KG1 (cell line): ENCODE measurements at places on chromosomes 6 and 20.

GRCh38 chr6:151288712-151289398 is 49.1 kb downstream of the AKAP12 start:
- no peak for DNase-seq

DNA sequence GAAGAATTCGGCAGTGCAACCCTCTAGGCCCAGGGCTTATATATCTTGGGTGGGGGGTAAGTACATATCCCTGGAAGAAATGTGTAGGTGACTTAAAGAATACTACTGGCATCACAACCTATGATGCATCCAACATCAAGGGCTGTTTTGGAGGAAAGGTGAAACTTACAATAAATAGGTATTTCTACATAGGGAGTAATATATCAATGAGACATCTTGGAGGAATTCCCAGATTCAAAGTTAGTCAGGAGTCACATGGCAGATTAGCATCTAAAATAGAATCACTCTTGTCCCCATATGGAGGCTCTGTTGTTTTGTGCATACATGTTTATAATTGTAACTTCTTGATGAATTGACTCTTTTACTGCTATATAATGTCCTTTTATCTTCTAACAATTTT is 375.5 kb downstream of the PAX1 start:
- no peak for DNase-seq

GRCh38 chr6:28865401-28866204 is 58.2 kb downstream of the TRIM27 start:
- DNase-seq = no peak

- DNase-seq = no peak
These were observed 313.1 kb upstream of the SUPT3H start for GRCh38 chr6:45690846-45691245.

DNA sequence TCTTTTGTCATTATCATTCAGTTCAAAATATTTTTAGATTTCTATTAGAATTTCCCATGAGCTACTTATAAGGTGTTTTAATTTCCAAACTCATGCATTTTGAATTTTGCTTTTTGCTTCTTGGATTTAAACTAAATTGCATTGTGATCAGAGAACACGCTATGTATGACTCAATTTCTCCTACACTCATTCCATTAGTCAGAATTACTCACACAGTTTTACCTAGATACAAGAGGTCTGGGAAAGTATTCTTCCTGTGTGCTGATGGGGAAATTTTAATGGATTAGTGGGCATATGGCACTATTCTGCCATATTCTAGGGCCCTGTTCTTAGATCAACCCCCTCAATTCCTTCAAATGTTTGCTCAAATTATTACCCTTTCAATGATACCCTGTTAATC is 49.9 kb upstream of the BMP5 start:
- DNase-seq = no peak

GRCh38 chr6:105453968-105454367 is 51.1 kb upstream of the PREP start:
- DNase-seq = no peak

GRCh38 chr6:56387621-56388414 is 140.4 kb upstream of the COL21A1 start:
- no peak for DNase-seq

DNA sequence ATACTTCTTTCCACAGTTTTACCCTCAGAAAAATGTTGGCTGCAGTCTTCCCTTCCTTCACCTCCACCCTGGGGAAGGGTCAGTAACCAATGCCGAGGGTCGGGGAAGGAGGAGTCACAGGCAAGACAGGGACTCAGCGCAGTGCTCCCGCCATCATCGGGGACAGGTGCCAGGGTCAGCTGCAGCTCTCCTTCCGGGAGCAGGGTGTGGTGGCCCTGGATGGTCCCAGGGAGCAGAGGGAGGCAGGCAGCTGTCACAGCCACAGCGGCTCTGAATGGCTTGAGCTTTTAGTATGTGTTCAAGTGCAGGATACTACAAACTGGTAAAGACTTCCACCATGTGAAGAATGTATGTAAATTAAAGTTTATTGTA is 26.0 kb upstream of the PI16 start:
- DNase-seq = no peak

DNA sequence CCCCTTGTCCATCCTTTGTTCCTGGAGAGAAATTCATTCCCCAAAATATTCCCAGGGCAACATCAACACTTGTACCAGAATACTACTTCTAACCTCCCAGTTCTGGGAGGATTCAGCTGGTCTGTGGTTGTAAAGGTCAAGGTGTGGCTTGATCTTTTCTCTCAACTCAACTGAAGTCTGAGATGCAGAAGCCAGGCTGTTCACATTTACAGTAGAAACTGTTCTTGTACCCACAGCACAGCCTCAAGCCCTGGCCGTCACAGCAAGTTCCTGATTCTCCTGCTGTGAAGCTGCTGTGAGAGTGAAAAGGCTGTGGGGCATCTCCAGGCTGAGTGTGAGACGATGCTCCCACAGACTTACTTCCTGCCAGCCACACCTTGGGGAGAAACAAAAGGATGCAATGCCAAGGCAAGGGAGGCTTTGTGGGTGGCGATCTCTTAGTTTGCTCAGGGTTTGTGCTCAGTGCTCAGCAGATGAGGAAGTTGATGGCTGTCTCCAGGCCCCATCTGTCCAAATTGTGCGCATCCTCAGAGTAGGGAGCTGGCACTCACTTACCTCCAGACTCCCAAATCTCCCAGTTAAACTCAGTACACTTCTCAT is 143.9 kb upstream of the FOXA2 start:
- DNase-seq = no peak

DNA sequence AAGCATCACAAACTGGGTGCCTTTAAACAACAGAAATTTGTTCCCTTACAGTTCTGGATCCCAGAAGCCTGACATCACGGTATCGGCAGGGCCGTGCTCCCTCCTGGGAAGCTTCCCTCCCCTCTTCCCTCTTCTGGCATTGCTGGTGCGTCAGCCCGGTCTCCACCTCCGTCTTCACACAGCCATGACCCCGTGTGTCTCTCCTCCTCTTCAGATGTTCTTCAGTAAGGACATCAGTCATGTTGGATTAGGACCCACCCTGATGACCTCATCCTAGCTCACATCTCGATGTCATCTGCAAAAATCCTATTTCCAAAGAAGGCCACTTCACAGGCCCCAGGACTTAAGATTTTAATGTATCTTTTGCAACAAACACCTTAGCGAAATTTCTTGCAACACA is 38.4 kb upstream of the TBXT start:
- DNase-seq = no peak

DNA sequence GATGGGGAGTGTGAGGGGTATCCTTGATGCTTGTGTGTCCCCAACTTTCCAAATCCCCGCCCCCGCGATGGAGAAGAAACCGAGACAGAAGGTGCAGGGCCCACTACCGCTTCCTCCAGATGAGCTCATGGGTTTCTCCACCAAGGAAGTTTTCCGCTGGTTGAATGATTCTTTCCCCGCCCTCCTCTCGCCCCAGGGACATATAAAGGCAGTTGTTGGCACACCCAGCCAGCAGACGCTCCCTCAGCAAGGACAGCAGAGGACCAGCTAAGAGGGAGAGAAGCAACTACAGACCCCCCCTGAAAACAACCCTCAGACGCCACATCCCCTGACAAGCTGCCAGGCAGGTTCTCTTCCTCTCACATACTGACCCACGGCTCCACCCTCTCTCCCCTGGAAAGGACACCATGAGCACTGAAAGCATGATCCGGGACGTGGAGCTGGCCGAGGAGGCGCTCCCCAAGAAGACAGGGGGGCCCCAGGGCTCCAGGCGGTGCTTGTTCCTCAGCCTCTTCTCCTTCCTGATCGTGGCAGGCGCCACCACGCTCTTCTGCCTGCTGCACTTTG is at the start of gene TNF:
Gene TNF, plus strand, starts transcription at position 231 of the 567 bp plus-strand sequence. Its CDS starts 177 bp downstream, at position 408.
- no peak for DNase-seq

GRCh38 chr6:51678905-51679620 is 408.4 kb downstream of the PKHD1 start:
- DNase-seq = no peak

GRCh38 chr6:103925317-103925716 is 934.4 kb downstream of the HACE1 start:
- no peak for DNase-seq

- no peak for DNase-seq
These were observed 223.2 kb downstream of the PRL start for GRCh38 chr6:22073516-22074198.

DNA sequence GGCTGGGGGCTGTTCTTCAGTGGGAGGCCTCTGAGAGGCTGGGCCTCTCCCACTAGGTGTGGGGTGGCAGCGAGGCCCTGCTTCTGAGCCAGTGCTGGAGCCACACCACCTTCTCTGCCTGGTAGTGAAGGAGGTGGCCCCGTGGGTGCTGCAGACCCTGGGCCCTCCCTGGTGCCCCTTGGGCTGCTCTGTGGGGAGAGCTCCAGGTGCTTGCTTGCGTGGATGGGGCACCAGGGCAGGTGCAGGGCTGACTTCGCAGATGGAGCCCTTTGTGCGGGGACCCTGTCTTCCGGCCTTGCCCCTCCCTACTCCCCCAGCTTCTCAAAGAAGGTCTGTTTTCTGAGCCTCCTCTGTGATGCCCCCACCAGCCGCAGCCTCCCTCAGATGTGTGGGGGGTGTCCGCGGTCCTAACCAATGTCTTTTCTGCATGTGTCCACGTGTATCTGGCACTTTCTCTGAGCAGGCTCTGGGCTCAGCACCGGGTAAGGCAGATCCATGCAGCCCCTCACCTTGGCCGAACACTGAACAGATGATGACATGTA is 17.2 kb upstream of the MYT1 start:
- no peak for DNase-seq

DNA sequence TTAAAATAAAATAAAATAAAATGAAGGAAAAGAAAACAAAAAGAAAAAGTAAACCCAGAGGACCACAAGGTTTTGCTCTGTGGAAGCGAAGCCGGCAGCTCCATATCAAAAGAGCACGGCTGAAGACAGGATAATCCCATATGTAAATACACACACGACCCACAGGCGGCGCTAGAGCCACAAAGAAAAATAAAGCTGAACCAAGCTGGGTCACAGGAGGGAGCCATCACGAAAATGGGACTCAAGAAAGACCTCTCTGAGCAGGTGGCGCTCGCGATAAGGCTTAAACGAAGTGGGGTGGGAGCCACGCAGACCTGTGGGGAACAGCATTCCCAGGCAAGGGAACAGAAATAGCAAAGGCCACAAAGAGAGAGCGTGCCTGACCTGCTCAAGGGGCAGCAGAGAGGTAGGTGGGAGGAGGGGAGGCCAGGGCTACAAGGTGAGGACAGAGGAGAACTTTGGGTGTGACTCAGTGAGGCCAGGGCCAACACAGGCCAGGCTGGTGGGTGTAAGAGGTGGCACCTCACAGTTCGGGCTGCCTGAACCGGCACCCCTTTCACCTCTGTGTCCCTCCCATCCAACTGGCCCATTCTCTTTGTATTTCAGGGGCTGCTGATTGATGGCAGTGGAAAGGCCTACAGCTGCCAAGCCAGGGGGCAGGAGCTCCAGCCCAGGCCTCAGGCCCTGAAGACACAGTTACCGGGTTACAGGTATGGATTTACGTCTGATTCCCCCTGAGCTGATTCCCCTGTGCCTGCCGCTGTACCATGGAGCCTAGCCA is 26.0 kb downstream of the PTGIS start:
- DNase-seq = peak; percentile 63

DNA sequence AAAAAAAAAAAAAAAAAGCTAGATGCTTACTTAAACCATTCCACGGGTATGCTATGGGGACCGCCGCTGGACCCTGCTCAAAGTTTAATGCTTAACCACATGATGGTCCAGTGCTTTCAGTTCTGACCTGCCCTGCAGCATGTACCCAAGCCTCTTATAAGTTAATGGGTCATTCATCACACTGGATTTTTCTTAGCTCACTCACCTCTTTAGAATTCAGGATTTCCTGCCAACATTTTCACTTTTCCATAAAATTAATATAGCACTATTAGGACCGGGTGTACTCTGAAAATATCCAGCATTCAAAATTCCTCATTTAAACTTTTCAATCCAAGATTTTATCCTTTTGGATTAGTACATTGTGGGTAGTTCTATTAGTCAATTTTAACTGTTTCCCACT is 140.8 kb downstream of the ALDH8A1 start:
- no peak for DNase-seq

GRCh38 chr6:101163611-101164010 is 229.9 kb upstream of the GRIK2 start:
- no peak for DNase-seq

DNA sequence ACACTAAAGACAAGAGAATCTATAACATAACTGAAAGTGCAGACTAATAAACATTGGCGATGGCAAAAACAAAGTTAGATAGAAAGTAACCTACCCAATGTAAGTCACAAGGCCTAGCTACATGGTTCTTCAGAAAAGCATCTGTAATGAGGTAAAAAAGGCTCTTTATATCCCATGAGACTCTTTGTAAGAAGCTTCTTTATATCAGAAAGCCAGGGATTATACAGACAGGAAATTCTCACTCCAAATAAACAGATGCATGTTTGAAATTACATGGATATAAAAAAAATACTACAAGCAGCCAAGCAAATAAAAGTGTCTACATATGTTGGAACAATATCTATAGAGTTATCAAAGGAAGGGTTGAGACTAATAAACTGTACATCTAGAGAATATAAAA is 284.9 kb upstream of the NRSN1 start:
- DNase-seq = no peak

- no peak for DNase-seq
These were observed 121.0 kb downstream of the UST start for GRCh38 chr6:148867862-148868261.

DNA sequence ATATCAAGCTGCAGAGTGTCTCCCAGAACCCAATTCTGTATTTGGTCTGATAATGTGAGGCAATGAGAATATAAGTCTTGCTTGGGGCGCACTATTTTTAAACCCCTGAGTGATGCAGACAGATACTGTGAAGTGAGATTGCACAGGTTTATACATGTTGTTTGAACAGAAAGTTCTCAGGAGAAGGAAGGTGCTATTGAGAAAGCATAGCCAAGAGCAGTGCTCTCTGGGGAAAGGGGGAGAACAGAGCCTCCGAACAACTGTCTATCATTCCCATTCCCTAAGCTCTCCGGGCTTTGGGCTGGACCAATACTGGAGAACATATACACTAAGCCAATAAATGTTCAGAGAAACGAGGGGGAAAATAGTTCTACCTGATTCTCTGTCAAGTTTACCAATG is 75.8 kb downstream of the PERP start:
- no peak for DNase-seq

DNA sequence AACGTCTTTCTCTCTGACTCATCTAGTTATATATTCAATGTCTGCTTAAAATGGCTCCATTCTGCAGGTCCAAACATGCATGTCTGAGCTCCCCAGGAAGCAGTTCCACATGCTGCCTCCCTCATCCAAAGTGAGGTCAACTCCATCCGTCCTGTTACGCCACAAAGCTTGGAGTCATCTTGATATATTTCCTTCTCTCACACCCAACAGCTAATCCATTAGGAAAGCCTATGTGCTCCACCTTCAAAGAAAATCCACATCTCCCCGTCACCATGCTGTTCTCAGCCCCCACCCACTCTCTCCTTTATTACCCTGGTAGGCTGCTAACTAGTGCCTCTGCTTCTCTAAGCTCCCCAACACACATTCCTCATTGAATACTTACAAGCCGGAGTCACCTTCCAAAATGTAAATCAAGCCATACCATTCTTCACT is 130.2 kb upstream of the SYNDIG1 start:
- no peak for DNase-seq
